ENCODE measurements at places on chromosomes 7 and 10.

GRCh38 chr7:103651593-103652377, 205.8 kb upstream of the SLC26A5 start:
- DNase-seq: no peak

GRCh38 chr10:1569208-1569607, 168.1 kb downstream of the ADARB2 start:
- DNase-seq: no peak

DNA sequence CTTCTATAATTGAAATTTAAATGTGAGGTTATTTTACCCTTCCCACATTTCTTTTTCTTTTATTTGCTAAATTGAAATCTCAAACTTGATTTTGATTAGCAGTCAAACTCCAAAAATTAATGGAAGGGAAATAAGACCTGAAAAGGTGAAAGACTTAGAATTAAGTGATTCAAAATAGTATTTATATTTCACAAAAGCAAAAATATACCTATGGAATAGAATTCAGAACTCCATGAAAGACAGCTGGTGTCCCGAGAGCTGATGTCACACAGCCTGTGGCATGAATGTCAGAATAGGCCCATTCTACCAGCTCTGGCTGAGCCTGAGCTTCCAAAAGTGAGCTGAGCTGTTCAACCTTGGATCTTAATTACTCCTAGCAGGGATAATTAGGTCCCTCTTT, at the start of gene FAM24A:
FAM24A (plus strand) TSS at position 301 of the 400 bp plus-strand sequence. CDS start 1,025 bp downstream, outside the sequence.
- no peak for DNase-seq

GRCh38 chr10:93180482-93180931, 106.8 kb downstream of the CYP26A1 start:
- no peak for DNase-seq

DNA sequence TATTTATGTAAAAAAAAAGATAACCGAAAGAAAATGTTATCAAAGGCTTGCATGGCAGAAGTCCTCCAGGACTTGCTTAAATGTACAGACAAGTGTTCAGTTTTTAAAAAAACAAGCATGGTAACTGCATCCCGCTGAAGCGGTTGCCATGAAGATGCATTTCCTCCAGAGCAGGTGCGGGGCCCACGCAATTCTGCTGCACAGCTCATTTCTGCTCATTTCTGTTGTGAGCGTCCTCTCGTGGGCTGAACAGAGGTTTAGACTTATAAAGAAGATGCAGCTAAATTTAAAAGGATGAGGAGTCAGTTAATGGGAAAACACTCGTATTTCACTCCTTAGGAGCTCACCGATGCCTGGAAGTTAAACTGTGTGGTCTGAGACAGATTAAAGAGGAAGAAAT, 247.6 kb downstream of the DNAJB6 start:
- DNase-seq: no peak

DNA sequence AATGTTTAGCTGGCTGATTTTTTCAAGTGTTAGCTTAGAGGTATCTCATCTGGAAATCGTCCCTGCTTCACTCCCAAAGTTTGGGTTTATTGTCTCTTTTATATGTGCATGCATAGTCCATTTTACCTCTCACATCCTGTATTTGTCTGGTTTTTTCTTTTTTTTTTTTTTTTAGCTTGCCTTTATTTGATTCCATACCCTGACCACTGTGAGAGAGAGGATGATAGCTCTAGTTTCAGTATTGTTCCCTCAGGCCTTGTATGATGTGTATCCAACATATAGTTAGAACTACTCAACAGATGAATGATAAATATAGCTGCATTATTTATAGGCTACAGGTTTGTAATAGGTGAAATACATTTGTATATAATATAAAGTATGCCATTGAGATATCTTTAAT, 29.9 kb downstream of the PCGF5 start:
- DNase-seq: no peak

- no peak for DNase-seq
These were observed 162.9 kb upstream of the CELF2 start for GRCh38 chr10:10854725-10855124.

DNA sequence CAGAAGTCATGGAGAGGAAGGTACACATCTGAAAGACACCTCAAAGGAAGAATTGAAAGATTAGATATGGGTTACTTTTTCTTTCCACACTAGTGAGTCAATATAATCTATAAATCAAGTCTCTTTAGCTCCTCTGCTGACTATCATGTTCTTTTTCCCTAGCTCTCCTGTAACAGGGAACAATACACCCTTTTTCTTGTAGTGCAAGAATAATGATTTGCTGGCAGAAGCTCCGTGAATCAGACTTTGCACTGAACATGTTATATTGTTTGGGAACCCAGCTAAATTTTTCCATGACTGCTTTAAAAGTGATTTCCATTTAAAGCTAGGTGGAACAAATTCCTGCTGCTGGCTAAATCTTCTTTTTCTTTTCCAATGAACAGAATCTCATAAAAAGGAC, 756.6 kb upstream of the C7orf33 start:
- DNase-seq: no peak

GRCh38 chr10:119668461-119668860, 17.3 kb downstream of the BAG3 start:
- DNase-seq: no peak

GRCh38 chr7:76244781-76245391, 43.2 kb downstream of the SRRM3 start:
- no peak for DNase-seq

DNA sequence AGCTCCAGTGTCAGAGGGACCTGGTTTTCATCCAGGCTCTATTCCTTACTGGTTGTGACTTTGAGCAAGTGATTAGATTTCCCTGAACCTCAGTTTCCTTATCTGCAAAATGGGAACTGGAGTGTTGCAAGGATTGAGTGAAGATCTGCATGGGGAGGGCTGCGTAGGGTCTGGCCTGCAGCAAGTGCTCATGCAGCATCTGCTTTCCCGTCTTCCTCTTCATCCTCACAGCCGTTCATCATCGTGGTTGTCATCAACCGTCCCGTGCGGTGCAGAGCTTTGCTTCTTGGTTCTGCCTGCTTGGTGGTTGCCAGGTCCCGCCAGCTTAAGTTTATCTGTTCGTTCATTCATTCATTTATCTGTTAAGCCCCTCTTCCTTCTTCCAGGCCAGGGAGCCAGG, 135.0 kb downstream of the GRK5 start:
- no peak for DNase-seq

DNA sequence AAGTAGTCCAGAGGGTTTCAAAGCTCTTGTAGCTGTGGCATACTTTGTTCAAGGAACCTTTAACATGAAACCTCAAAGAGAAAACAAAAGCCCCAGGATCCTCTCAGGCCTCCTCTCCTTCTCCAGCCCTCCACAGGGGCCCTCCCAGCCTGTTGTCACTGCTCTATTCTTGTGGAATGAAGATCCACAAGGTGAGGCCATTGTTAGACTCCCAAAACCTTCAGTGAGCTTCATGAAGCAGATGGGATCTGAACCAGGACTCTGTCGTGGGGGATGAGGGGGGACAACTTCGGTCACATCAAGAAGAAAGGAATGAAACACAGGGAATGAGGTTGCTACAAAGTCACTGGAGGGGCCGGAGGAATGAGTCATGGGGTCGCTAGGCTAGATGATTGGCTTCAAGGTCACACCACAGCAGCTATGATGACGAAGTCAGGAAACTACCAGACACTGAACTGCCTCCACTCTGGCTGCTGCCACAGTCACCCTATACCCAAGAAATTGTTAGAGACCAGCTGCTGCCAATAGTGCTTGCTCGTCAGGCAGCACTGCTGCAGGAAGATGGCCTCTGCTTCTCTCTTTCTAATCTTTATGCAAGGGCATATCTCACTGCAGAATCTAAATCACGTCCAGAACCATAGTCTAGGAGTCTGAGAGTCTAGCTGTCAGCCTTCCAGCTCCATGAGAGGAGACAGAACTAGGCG, 208.8 kb downstream of the HIBADH start:
- no peak for DNase-seq

DNA sequence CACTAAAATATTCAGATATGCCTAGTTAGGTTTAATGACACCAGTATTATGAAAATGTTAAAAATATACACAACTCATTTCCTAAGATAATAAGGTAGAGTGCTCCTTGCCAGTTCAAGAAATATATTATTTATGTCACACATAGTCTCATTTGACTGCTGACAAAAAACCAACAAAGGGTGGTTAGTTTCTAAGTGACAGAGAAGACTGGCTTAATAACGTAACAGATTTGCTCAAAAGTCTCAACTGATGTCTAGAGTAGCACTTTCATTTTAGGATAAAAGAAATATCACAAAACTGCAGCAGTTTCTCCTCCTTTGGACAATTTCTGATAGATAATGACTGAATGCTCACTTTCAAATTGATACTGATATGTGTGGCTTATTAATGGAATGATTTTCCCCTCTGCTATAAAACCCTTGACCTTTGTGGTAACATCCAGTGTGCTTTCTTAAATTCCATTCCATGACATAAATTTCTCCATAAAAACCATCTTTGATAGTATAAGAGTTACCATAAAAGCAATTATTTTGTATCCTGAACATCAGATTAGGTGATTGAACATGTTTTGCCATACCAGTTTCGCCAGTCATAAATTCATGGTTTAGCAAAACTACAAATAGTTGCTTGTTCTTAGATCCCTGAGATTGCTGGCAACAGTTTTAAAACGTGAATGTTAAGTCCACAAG, 94.2 kb downstream of the NRBF2 start:
- DNase-seq: no peak

GRCh38 chr7:80318081-80318480, 183.4 kb downstream of the GNAI1 start:
- no peak for DNase-seq

GRCh38 chr10:73509695-73510094, 13.9 kb upstream of the PPP3CB start:
- no peak for DNase-seq

DNA sequence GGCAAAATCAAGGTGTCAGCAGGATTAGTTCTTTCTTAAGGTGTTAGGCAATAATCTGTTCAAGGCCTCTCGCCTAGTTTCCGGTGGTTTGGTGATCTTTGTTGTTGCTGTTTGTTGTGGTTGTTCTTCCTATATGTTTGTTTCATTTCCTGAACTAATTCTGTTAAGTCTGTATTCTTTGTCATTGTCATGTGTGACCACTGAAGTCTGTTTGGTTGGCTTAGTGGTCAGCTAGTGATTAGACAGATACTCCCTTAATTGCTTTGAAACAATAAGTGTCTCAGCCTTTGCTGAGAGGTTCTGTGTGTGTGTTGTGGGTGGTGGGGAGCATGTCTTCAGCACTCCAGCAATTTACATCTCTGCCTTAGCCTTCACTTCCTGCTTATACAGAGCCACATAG, 46.0 kb downstream of the ABCC2 start:
- DNase-seq: no peak

GRCh38 chr7:129169686-129170440, 18.6 kb upstream of the SMO start:
- DNase-seq: no peak

- peak; percentile 56 for DNase-seq
These were observed at the start of gene SKIDA1 for GRCh38 chr10:21525367-21526187. TSS of gene SKIDA1 (minus strand) at chr10:21525682. CDS start at chr10:21517822, 7,860 bp downstream.

DNA sequence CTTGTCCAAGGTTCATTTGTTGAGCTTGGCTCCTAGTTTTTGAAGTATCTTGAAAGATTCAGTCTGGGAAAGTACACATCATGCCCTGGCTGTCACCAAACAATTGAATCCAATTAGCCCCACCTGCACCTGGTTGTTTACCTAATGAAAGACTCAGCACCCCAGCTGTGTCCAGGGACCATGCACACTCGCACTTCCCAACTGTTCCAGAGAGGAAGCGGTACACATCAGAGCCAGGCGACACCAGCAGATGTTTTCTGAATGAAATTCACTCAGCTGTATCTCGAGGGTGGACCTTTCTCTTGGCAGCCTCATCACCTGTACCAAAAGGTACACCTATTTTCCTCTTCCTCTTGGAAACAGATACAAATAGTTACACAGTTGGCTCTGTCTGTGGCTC, 216.4 kb upstream of the LRGUK start:
- no peak for DNase-seq

- no peak for DNase-seq
These were observed 80.5 kb upstream of the TAS2R16 start for GRCh38 chr7:123075838-123076467.

GRCh38 chr10:117757086-117757720, 214.7 kb downstream of the EMX2 start:
- no peak for DNase-seq

GRCh38 chr7:57205000-57205399, 72.8 kb upstream of the ZNF479 start:
- no peak for DNase-seq

DNA sequence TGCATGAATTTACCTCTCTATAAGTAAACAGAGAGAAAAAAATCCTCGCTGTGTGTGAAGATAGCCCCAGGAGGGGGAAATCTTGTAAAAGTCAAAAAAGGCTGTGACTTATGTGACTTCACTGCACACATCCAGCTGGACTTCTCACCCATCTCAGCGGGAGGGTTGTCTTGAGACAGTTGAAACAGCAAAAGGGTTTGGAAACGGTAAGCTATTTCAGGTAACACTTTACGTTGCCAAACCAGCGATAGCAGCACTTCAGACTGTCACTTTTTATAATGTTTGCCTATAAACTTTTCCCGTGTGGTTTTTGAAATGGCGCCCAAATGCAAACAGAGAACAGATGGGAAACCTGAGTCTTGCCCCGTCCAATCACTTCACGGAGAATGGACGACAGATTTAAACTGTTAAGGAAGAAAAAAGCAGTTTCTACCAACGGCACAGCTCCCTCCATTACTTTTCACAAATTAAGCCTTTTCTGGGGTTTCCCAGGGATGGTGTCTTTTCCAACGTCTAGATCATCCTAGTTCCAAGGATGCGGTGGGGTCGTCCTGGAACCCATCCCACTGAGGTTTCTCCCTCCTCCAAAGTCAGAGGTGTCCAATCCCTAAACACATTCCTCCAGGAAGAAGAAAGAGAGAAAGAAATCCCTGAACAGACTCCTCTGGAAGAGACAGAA, 25.2 kb downstream of the FGFR2 start:
- no peak for DNase-seq

DNA sequence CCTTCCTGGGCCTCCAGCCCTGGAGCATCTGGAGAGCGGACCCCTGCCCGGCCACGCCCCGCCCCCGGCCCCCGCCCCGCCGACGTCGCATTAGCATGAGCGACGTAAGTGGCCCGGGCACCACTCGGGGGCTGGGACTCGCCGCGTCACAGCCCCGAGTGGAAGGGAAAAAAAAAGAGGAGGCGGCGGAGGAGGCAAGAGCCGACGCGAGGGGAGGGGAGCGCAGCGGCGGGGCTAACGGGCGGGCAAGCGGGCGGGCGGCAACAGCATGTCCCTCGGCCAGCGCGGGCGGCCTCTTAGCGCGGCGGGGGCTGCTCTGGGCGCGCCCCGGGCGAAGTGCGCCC, at the start of gene SLC18A3:
SLC18A3 (plus strand) TSS at position 197 of the 344 bp plus-strand sequence. CDS start 431 bp downstream, outside the sequence.
- DNase-seq: no peak

GRCh38 chr10:65723525-65723924, 1202.3 kb upstream of the LRRTM3 start:
- no peak for DNase-seq

- DNase-seq: no peak
These were observed 41.1 kb downstream of the SIRT1 start for GRCh38 chr10:67925449-67926005.

Measured in CD4-positive, alpha-beta T cell treated with Interleukin-15 for 4 hours (primary cell).